RPMI7951 (cell line): ENCODE measurements at places on chromosomes 13 and 19. TPM values are rescaled to one million over a fixed set of nuclear protein-coding genes. Genes with fewer than 3 reads are reported as not detected.

Gene YJEFN3
- total RNA-seq, result 0.12 TPM in 1 of 2 replicates, not detected in the other

Gene RFPL4A
- total RNA-seq, result 0.24 TPM in 1 of 2 replicates, not detected in the other

Gene SMIM24
- not detected in 2 replicates for total RNA-seq

Gene CILP2
- under 0.01 and 0.20 TPM in 2 replicates for total RNA-seq

Gene CACNG8
- total RNA-seq, result under 0.01 and 0.10 TPM in 2 replicates

Gene CBY2
- not detected in 2 replicates for total RNA-seq

Gene MCF2L
- total RNA-seq, result 4.8 and 7.2 TPM in 2 replicates

Gene GFY
- total RNA-seq, result not detected in 2 replicates

Gene PSG1
- 0.24 TPM in 1 of 2 replicates, not detected in the other for total RNA-seq

Gene ZNF470
- 2.7 and 2.9 TPM in 2 replicates for total RNA-seq

Gene ZNF221
- 5.2 TPM in 2 replicates for total RNA-seq

Gene GDF15
- 1.4 and 1.6 TPM in 2 replicates for total RNA-seq

Gene TMEM150B
- not detected in 2 replicates for total RNA-seq

Gene PCSK4
- total RNA-seq, result 0.39 and 5.5 TPM in 2 replicates

Gene ELSPBP1
- total RNA-seq, result not detected in 2 replicates

Gene NPAS1
- not detected in 2 replicates for total RNA-seq

Gene ZNF534
- total RNA-seq, result not detected in 2 replicates

Gene CAMSAP3
- total RNA-seq, result not detected in 2 replicates

Gene KLK3
- not detected in 2 replicates for total RNA-seq

Gene TRIM28
- 304 and 391 TPM in 2 replicates for total RNA-seq

Gene PPM1N
- total RNA-seq, result 1.8 and 2.3 TPM in 2 replicates

Gene FSD1
- total RNA-seq, result 9.7 and 11.3 TPM in 2 replicates

Gene UGGT2
- total RNA-seq, result 23.5 and 24.4 TPM in 2 replicates

Gene KIR3DL2
- total RNA-seq, result not detected in 2 replicates

Gene BORCS8
- 10.3 and 18.4 TPM in 2 replicates for total RNA-seq

Gene ZNF730
- 7.2 and 8.4 TPM in 2 replicates for total RNA-seq

Gene ZNF540
- total RNA-seq, result 0.78 and 0.96 TPM in 2 replicates

Gene PSG2
- total RNA-seq, result not detected in 2 replicates

Gene KIR2DL4
- total RNA-seq, result not detected in 2 replicates

Gene AXL
- 140 and 156 TPM in 2 replicates for total RNA-seq

Gene ZNF845
- 7.9 and 10.8 TPM in 2 replicates for total RNA-seq

Gene SIGLEC8
- not detected in 2 replicates for total RNA-seq

Gene PODNL1
- 3.2 and 4.2 TPM in 2 replicates for total RNA-seq

Gene ETV2
- total RNA-seq, result 0.39 and 1.1 TPM in 2 replicates
